ENCODE measurements at places on chromosomes 11 and 22.

DNA sequence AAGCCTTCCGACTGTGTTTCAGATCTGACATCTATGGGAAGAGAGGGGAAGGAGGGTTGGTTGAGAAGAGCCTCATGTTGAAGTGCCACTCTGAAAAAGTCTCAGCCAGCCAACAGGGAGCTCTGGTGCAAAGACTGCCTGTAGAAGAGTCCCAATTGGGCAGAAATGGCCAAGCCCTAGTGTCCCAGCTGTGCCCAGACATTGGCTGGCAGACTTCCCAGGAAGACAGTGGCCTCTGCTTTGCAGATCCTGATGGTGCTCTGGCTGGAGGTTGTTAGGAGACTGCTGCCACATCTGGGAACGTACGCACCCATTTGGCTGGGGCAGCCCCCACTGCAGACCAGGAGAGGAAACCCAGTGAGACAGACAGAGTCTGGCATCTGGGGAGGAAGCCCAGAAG lies 3.2 kb upstream of the PLA2G3 start:
- DNase-seq, result no peak

DNA sequence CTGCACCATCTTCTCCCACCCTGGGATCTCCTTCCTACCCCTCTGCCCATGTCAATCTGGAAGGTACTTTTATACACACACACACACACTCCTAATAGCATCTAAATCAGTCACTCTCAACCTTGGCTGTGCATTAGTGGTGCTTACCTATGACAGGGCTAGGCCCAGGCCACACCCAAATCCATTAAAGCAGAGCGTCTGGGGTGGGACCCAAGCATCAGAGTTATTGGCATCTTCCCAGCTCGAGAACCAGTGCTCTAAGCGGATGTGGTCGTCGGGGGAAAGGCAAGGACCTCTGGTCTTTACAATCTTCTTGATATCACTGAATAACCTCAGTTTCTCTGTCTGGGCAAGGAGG lies 194.6 kb downstream of the TRIM29 start:
- DNase-seq, result no peak

- no peak for DNase-seq
These were observed 19.9 kb downstream of the TRIOBP start for GRCh38 chr22:37716708-37717107.

DNA sequence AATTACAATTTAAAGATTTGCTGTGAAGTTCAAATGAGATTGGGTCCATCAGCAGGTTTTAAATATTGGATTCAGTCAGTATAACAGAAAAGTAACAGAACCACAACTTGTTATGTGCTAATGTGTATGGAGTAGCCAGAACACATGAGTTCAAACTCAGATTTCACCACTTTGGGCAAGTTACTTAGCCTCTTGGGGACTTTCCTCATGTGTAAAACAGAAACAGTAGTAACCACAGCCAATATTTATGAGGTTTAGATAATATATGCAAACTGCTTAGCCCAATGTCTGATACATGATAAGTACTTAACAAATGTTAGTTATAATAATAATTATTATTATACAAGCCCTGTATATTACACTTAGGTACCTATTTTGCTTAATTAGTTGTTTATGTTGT lies 21.8 kb upstream of the SLC5A12 start:
- DNase-seq, result no peak

DNA sequence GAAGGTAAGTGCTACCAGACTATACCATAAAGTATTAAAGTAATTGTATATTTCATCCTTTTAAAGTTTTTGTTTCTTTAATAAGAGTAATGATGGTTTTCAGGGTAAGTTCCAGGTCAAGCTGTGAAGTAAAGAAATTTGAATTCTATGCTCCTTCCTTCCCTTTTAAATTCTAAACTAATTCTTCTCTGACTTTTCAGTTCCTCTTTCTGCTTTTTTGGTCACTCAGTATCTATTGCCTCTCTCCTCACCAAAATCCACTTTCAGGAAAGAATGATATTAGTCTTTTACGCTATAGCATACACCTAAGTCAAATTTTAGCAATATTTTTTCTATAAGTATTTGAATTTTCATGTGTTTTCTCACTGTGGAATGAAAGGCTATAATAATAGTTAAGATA lies 8.2 kb downstream of the MMP8 start:
- DNase-seq, result no peak

DNA sequence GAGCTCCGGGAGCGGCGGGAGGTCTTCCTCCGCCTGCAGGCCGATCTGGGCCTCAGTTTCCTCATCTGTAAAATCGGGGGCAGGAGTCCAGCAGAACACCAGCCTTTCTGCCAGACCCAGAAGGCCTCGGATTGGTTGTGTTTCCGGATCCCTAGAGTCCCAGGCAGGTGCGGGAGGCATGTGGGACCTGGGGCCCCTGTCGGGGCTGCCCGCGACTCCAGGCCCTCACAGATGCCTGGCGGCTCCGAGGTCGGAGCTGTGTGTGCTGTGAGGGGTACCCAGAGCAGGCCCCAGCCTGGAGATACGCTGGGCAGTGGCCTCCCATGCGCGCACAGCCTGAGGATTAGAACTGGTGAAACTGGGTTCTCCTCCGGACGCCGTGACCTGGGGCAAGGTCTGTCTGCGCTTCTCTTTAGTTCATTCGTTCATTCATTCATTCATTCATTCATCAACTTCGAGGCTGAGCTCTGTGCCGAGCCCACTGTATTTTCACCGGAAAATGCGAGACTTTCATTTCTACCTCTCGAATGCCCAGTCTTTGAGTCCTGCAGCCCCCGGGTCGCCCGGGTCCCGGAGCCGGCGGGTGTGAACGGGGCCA lies 24.6 kb downstream of the FLRT1 start:
- DNase-seq, result no peak
